Fibroblast of skin of right quadriceps (primary cell): ENCODE measurements at places on chromosomes 2 and 18.

DNA sequence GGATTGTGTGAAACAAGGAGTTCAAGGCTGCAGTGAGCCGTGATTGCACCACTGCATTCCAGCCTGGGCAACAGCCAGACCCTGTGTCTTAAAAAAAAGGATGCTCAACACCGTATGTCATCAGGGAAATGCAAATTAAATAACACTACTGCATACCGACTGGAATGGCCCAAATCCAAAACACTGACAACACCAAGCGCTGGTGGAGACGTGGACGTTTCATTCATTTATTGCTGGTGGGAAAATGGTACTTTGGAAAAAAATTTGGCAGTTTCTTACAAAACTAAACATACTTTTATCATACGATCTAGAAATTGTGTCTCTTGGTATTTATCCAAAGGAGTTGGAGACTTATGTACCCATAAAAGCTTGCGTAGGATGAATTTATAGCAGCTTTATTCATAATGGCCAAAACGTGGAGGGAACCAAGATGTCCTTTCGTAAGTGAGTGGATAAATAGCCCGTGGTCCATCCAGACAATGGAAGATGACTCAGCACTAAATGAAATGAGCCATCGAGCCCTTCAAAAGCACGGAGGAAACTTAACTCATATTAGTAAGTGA lies 24.2 kb downstream of the NEU4 start:
- peak; percentile 75 for DNase-seq

GRCh38 chr18:22342625-22343024 lies 75.1 kb downstream of the CTAGE1 start:
- DNase-seq = peak; percentile 74

- DNase-seq = peak; percentile 33
These were observed 680 bp downstream of the CTDSP1 start for GRCh38 chr2:218400167-218400929.

- no peak for DNase-seq
These were observed 138.3 kb downstream of the ASB1 start for GRCh38 chr2:238565031-238565430.

DNA sequence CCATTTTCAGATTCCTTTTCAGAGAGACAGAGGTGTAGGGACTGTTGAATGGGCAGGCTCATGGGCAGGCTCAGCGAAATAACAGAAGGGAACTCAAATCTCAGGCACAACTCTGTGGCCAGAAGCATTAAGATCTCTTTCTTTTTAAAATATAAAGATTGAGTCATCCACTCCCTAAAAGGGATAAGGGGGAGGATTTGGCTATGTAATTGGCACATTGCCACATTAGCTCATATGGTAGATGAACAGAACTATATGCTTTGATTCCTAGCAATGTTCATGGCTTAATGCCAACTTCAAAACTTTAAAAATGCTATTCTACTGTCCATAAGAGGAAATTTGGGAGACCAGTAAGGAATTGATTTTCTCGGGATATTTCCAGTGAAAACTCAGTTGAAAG lies 53.8 kb upstream of the SLC5A7 start:
- DNase-seq = peak; percentile 80

GRCh38 chr2:193074933-193075332 lies 880.2 kb upstream of the TMEFF2 start:
- DNase-seq = no peak

GRCh38 chr2:29260142-29260772 lies 145.0 kb downstream of the CLIP4 start:
- peak; percentile 12 for DNase-seq

- DNase-seq = no peak
These were observed 91.9 kb downstream of the TWIST2 start for GRCh38 chr2:238939521-238940403.

DNA sequence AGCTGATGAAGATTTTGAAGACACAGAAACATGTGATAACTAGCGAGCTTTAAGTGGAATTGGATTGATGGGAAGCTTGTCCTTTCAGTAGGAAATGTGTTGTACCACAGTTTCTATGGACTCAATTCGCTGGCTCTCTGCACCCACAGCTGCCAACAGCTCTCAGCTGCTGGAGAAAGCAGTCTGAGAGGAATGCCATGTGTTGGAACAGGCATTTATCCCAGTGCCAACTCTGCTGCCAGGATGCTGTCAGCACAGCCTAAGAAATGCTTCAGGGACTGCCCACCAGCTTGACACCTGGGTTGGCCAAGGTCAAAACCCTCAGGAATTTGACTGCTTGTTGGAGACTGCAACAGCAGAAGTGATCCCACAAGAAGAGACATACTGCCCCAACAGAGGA lies 193.0 kb upstream of the THSD7B start:
- no peak for DNase-seq

DNA sequence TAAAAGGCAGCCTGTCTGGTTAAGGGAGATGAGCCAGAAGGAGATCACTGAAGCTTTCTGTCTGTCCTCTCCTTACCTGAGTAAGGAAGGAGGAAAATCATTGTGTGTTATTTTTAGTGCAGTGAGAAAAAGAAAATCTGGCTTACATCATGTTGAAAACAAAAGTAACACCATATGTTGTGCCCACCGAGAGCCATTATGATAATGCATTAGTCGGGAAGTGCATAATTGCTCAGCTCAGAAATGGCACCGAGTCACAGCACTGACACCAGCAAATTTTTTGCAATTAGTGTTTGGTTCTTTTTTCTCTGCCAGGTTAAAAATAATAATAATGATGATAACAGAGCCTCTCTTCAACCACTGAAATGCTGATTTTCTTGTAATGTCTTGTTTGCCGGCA lies 46.6 kb downstream of the HNMT start:
- no peak for DNase-seq

DNA sequence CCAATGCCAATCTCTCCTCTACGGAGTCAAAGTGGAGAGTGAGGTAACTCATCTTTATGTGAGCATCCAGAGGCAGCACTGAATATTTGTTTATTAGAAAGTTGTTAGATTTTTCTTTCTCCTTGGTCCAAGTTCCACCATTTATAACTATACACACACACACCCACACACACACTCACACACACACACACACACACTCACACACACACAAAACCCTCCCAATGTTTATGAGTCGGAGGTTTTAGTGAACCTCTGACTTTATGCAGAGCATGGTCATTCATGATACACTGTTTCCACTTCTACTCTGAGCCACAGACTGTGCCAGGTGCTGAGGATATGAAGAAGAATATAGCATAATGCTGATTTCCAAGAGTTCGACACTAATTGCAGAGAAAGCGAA lies 132.9 kb upstream of the CCDC68 start:
- no peak for DNase-seq

GRCh38 chr18:59616501-59616900 lies 80.7 kb downstream of the CCBE1 start:
- peak; percentile 67 for DNase-seq

DNA sequence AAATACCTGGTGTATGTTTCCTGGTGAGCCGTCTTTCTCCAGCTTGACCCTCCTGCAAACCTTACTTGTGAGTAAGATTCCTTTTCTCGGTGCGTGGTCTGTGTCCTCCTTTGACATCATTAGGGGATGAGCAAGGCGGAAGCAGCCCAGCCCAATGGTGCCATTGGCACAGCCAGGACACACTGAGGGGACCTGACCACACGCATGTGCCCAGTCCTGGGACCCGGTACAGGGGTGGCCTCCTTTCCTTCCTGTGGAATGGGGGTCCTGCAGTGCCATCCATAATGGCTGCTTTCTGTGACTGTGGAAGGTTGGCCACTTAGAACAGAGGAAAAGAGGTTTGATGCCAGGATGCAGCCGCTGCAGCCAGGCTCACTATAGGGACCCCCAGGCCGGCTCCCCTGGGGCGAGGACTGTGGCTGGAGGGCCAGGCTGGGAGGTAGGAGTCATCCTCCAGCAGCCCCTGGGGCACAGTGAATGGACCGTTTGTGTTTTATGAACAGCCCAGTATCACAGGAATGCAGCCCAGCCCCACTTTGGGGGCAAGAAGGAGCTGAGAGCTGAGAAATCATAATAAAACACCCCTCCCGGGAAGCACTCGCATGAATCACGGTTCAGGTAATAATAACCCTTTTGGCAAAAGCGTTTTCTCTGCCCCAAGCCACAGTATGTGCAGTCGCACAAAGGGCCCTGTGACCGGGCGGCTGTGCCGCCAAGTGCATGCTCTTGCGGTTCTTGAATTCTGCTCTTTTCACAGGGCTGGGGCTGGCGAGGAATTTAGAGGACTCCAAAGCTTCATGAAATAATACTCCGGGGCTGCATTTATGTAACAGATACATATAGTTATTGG lies 73.2 kb downstream of the ASB1 start:
- no peak for DNase-seq

DNA sequence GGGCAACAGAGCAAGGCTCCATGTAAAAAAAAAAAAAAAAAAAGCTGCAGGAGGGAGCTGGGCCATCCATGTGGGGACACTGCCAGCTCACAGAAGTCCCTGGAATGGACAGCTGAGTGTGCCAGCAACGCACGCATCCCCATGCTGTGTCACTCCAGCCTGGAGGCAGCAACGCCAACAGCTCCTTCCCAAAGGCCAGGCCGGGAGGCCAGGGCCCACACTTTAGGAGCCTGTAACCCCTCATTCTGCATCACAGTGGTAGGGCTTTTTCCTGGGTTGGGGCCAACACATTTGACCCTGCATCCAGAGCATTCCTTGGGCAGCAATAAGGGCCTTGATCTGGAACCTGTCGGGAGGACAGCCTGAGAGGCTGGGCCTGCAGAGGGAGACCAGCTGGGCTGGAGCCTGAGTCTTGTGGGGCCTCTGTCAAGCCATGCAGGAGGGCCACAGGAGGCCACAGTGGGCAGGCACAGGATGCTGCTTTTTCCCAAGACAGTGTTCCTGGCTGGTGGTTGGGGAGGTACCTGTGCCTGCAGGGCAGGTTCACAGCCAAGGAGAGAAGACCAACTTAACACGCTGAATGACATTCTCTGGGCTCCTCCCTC lies 16.8 kb upstream of the KCNK3 start:
- DNase-seq = no peak

GRCh38 chr2:64551851-64552250 lies 27.7 kb downstream of the AFTPH start:
- DNase-seq = no peak

GRCh38 chr2:218961651-218962570 lies 2.4 kb downstream of the CDK5R2 start:
- no peak for DNase-seq

GRCh38 chr2:128197059-128197458 lies 106.1 kb downstream of the UGGT1 start:
- DNase-seq = no peak

DNA sequence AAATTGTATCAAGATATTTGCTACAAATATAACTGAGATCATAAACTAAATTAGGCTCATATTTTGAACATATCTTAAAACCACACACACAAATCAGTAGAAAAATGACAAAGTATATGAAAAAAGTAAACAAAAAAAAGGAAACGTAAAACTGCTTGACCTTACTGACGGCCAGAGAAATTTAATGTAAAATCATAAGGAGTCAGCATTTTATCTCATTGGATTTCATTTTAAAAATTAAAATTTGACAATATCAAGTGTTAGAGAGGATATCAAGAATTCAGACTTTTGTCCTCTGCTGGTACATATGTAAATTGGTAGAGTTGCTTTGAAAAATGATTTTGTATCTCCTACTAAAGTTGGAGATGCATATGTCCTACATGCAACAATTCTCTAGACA lies 209.2 kb upstream of the ZC3H15 start:
- no peak for DNase-seq

GRCh38 chr2:75142081-75142480 lies 57.2 kb downstream of the TACR1 start:
- peak; percentile 43 for DNase-seq
